ENCODE measurements at places on chromosomes 12 and 14.

DNA sequence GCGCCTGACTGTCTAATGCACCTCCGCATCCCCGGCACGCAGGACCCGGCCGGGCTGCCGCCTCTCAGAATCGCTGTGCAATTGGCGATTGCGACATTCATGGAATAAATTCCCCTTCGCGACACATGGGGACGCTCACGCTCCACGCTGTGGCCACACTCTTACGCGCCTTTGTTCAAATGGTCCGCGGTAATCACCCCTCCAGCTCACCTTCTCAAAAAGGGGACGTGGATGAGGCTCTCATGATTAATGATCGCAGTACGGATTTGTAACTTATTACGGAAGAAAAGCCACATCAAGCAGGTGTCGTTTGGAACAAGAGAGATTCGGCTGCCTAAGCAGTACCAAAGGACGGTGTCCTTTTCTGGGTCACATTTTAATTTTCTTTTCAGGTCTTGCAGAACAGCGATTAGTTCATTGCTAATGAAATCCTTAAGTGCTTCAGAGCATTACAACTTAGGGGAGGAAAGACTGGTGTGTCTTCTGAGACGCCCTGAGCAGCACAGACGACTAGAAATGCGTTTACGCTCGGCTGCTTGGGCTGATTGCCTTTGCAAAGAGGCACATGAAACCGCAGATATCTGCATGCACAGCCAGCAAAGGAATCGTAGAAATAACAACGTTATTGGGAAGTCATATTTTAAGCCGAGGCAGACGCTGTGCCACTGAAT lies 37.3 kb upstream of the ADGRD1 start:
- no peak for DNase-seq

DNA sequence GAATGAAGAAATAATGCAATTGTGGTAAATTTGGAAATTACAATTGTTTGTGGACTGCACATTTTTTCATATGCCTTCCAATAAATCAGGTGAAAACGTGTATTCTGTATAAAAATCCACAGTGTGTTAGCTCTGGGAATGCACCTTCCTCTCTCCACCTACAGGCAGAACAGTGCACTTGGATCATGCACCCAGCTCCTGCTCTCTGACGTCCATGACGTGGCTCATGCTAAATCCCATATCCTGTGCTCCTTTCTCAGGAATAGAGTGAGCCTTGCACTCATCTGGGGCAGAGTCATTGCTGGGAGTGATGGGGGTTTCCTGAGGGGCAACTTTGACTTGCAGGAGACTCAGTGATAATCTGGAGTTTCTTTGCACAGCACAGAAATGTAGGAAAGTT lies 1282.1 kb downstream of the TMEM121 start:
- DNase-seq: no peak

- DNase-seq: no peak
Observed at GRCh38 chr12:130357241-130357640, 19.6 kb downstream of the PIWIL1 start.

GRCh38 chr14:20578784-20579502 lies 8.9 kb downstream of the RNASE11 start:
- no peak for DNase-seq

Measured in brain pericyte (primary cell).